Dermis microvascular lymphatic vessel endothelial cell (primary cell): ENCODE measurements at places on chromosomes 5 and 9.

DNA sequence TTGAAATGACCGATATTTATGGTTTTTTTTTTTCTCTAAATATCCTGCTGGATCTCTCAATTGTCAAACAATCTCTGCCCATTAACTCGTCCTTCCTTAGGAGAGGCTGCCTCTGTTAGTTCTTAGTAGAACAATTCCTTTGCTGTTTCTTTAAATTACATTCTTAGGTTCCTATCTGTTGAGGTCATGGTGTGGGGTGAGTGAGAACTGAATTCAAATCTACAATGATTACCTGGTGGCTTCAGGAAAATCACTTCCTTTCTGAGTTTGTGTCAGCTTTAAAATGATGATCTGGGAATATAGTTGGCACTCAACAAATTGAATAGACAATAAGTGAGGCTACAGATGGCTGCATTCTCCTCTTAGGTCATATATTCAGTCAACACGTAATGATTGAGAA is 82.1 kb upstream of the TNFSF8 start:
- DNase-seq = no peak

- no peak for DNase-seq
Measured at GRCh38 chr5:180910735-180911134, 11.8 kb downstream of the BTNL8 start.

- no peak for DNase-seq
Measured at GRCh38 chr5:177553671-177554429, 513 bp downstream of the FAM193B start.

DNA sequence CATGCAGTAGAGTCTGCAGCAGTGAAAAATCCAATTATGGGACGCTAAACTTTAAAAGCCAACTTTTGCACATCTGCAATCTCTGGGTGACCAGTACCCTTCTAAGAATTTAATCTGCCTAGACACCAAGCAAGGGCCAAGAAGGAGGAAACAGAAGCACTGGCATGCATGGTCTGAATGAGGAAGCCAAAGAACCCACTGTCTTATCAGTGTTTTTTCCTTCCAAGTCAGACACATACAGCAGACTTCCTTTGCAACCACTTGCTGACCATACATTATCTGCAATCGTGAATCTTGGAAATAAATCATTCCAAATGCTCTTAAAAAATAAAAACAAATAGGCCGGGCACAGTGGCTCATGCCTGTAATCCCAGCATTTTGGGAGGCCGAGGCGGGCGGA is 65.9 kb downstream of the DEPDC1B start:
- no peak for DNase-seq
